GM06990 (cell line): ENCODE measurements at places on chromosomes 5 and 9.

- DNase-seq, result no peak
Measured at GRCh38 chr5:68303754-68304420, 88.3 kb downstream of the PIK3R1 start.

DNA sequence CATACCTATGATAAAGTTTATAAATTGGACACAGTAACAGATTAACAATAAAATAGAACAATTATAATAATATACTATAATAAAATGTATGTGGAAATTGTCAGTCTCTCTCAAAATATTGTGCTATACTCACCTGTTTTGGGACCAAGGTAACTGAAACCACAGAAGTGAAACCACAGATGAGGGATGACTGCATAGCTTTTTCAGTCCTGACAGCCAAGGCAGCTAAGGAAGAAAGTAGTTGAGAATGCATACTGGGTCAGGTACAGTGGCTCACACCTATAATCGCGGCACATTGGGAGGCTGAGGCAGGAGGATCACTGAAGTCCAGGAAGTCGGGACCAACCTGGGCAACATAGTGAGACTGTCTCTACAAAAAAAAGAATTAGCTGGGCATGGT, 8.9 kb downstream of the SRP19 start:
- no peak for DNase-seq

GRCh38 chr5:112083623-112084022, 326.6 kb upstream of the NREP start:
- DNase-seq, result no peak

GRCh38 chr9:132663117-132663516, 6.7 kb downstream of the DDX31 start:
- no peak for DNase-seq

DNA sequence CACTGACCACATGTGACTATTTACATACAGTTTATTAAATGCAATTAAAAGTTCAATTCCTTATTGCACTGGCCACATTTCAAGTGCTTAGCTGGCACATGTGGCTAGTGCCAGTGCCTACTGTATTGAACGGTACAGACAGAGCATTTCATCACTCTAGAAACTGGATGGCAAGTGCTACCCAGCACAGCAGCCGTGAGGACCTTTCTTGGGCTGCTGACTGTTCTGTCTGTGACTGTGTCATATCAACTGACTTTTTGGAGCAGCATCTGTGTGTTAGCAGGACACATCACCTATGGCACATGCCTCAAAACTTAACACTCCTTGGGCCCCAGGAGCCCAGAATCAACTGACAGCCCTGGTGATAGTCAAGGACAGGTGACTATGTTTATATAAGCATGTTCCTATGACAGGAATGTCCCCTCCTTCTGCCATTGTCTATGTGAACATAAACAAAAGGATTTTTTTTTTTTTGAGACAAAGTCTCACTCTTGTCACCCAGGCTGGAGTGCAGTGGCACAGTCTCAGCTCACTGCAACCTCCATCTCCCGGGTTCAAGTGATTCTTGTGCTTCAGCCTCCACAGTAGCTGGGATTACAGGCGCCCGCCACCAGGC, 8.9 kb downstream of the IRF1 start:
- no peak for DNase-seq

- DNase-seq, result no peak
Measured at GRCh38 chr9:9992936-9993335, 619.9 kb downstream of the PTPRD start.

GRCh38 chr9:111969622-111970021, 73.0 kb downstream of the UGCG start:
- DNase-seq, result no peak

DNA sequence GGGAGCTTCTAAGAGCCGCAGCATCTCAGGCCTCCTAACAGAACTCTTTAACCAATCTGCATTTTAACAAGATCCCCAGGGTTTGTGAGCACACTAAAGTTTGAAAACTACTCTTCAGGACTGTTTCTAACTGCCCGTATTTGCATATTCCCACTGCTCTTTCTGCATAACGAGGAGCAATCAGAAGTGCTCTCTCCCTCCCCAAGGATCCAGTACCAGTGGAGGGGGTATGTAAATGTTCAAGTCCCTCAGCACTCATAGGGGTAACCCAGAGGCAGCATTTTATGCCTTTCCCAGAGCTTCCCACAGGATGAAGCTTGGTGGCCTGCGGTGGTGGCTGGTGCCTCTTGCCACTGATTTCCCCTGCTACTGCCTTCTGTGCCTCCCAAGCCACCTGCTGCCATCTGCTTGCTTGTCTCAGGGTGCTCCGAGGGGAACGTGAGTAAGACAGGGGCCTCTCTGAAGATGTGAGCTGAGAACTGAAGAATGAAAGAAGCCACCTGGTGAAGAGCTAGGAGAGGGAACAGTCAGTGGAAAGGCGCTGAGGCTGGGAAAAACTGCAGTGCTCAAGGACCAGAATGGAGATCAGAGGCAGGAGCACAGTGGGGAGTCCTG, 30.0 kb upstream of the PPP1R2B start:
- no peak for DNase-seq

GRCh38 chr5:168047669-168048111, 243.8 kb upstream of the WWC1 start:
- no peak for DNase-seq

- DNase-seq, result no peak
Measured at GRCh38 chr9:93346231-93347112, 105.0 kb upstream of the FAM120A start.

DNA sequence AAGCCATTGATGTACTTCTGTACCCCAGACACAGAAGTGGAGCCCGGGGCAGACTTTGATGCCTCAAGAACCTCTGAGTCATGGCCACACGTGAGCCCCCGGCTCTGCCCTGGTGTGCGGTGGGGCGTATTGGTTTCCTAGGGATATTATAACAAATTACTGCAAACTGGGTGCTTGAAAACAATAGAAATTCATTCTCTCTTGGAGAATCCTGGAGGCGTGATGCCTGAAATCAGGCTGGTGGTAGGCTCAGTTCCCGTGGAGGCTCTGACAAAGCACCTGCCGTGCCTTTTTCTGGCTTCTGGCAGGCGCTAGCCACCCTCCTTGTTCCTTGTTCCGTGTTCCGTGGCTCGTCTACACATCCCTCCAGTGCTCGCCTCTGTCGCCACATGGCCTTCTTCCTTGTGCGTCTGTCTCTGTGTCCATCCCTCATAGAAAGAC, 24.2 kb downstream of the NEK6 start:
- no peak for DNase-seq

GRCh38 chr9:100586093-100586492, 8.2 kb downstream of the CAVIN4 start:
- DNase-seq, result no peak

DNA sequence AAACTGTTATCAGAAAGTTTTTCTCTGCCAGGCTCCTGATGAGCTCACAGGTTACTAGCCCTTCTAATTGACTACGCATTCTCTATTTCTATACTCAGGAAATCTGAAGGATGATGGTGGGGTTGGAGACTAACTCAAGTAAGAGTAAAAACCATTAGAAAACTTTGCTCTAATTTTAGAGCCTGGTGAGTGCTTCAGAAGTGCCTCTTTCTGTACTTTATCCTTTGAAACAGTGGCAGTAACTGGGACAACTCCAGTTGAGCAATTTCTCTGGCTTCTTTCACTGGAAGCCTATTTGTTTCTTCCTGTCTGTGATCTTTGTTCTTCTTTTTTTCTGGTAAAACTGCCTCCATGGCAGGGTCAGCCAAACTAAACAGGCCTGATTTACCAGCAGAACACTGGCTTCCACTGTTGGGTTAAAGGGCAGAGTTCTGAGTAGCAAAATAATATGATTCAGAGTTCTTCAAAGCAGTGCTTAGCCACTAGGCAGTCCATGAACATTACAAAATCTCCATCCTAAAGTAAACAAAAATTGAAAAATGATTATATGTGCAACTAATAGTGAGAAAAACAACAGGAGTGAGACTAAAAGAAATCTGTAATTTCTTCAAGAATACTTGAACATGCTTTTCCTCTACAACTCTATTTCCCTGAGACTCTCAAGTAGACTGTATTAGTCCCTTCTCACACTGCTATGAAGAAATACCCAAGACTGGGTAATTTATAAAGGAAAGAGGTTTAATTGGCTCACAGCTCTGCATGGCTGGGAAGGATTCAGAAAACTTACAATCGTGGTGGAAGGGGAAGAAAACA, 79.8 kb downstream of the MROH2B start:
- DNase-seq, result no peak

- no peak for DNase-seq
Measured at GRCh38 chr5:88691230-88691582, 191.8 kb downstream of the MEF2C start.

- no peak for DNase-seq
Measured at GRCh38 chr5:90549729-90550275, 8.8 kb upstream of the ADGRV1 start.

DNA sequence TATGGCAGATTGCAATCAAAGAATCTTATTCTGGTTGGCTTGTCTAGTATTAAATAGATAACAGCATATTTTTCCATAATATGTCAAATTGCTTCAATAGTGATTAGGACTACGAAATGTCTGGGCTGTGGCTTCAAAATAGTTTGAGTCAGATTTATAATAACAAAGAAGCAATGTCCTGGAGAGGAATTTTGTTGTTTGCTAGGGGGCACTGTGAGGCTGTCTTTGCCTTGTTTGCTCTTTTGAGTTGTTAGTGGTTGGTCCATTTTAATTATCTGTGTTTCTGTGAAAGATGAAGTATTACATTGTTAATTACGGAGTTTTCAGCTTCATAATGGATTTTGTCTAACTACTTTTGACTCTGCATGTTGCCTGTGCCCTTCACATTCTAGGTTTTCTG, 713.6 kb downstream of the TLE4 start:
- DNase-seq, result no peak

DNA sequence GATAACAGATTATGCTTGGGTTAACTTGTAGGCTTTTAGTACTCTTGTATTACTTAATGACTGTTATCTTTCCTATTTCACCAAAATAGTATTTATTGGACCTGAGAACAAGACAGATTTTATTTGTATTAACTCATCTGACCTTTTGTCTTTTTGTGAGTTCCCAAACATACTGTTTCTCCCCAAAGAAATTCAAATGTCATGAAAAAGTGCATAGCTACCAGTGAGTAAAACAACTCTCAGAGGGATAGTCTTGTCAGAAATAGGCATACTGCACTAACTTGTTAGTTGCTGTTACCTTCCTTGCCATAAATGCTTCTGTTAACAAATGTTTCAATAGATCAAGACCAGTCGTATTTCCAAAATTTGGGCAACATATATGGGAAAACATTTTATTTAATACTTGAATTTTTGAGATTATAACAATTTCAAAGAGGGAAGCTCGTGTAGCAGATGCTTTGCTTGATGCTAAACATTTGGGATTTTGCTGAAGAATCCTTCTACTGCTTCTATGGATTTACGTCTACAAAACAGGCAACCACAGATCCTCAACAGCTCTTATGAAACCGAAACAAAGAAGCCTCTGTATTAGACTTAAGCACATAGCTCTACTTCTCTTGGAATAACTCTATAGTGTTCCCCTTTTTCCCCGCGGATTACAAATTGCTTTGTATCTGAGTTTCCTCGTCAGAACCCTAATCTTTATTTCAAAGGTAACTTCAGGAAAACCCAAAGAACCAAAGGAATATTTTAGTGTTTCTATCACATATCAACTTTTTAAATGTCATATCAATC, 248.8 kb downstream of the MCTP1 start:
- DNase-seq, result no peak

DNA sequence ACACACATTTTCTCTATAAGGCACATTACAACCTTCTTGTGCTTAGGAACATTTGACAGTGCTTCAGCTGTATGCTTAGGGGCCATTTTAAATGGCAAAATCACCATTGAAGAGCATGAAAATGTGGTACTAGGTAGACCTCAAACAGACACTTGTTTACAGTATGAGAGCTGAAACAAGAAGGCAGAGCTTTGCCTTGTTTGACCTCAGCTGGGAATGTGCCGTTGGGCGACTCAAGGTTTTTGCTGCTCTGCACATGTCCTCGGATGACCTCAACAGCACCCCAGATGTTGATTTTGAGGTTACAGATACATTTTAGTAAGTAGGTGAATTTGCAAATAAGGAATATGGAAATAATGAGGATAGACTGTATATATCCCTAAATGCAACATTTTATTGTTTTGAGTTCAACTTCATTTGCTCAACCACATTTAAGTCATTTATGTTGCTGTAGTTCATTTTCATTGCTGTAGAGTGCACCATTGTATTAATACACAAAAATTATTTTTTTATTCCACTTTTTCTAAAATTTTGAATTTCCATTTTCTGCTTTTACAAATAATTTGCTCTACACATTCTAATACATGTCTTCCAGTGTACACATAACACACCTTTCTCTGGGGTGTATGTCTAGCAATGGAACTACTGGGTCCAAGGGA, 206.8 kb downstream of the NR3C1 start:
- DNase-seq, result no peak

DNA sequence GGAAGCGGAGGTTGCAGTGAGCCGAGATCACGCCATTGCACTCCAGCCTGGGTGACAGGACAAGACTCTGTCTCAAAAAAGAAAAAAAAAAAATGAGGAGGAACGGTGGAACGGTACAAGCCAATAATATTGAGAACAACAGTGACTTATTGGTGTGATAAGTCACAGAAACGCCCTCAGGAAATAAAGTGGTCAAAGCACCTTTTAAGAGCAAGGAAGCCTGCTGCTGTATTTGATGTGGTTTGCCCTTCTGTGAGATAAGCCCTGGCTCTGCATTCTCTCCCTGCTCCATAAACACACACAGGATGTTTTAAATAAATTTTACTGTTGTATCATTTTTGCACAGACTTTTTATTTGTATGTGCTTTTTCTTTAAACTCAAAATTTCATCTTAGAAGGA, 269.9 kb upstream of the MSX2 start:
- DNase-seq, result no peak

GRCh38 chr5:15425766-15426165, 74.2 kb upstream of the FBXL7 start:
- no peak for DNase-seq

GRCh38 chr5:32170303-32171151, 3.6 kb downstream of the GOLPH3 start:
- no peak for DNase-seq

DNA sequence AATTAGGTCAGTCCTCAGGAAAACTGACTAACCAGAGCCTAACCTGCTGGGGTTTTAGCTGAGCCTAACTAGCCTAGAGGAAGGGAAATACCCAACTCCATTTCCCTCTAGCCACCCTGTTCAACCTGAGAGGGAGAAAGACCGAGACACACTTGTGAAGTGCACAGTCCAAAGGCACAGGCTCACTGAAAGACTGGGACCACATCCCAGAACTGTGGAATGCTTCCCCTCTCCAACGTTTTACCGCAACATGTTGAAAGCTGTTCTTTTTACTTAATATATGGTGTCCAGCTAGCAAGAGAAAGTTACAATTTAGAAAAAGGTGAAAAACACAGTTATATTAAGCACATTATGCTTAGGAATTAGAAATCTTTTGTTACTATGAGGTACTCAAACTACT, 76.8 kb upstream of the SIMC1 start:
- DNase-seq, result no peak

- DNase-seq, result no peak
Measured at GRCh38 chr9:81052846-81053245, 636.5 kb downstream of the TLE1 start.

- DNase-seq, result no peak
Measured at GRCh38 chr5:134582281-134582680, 50.3 kb downstream of the SAR1B start.
